PC-9 (cell line): ENCODE measurements at places on chromosomes 4 and X. TPM values are rescaled to one million over a fixed set of nuclear protein-coding genes. Genes with fewer than 3 reads are reported as not detected.

Gene CT45A1
- total RNA-seq: not detected in 2 replicates

GRCh38 chr4:145847764-145848163 lies 90.9 kb downstream of the ZNF827 start:
- no peak for DNase-seq

Gene HADH
- 36.8 and 45.0 TPM in 2 replicates for total RNA-seq

DNA sequence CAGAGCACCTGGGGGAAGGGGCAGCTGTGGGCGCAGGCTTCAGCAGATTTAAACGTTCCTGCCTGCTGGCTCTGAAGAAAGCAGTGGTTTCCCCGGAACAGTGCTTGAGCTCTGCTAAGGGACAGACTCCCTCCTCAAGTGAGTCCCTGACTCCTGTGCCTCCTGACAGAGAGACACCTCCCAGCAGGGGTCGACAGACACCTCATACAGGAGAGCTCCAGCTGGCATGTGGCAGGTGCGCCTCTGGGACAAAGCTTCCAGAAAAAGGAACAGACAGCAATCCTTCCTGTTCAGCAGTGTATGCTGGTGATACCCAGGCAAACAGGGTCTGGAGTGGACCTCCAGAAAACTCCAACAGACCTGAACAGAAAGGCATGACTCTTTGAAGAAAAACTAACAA lies 68.1 kb downstream of the ZC4H2 start:
- DNase-seq: no peak

Gene C4orf36
- 2.0 TPM in 1 of 2 replicates, not detected in the other for total RNA-seq

- DNase-seq: no peak
Measured at GRCh38 chr4:91914176-91914804, 389.5 kb upstream of the GRID2 start.

DNA sequence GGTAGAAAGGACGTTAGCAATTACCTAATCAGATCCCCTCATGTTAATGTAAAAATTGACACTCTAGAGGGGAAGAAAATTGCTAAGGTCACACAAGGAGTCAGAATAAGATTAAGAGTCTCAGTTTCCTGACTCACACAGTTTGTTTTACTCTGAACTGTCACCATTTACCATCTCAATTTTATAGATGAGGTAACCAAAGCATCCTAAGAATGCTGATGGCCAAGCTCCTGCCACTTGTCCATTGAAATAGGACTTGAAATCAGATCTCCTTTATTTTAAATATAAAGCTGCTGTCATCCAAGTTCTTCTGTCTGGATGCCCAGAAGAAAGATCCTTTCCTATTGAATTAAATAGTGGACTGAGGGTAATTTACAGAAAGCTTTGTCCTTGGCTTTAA lies 114.8 kb upstream of the VAMP7 start:
- no peak for DNase-seq

DNA sequence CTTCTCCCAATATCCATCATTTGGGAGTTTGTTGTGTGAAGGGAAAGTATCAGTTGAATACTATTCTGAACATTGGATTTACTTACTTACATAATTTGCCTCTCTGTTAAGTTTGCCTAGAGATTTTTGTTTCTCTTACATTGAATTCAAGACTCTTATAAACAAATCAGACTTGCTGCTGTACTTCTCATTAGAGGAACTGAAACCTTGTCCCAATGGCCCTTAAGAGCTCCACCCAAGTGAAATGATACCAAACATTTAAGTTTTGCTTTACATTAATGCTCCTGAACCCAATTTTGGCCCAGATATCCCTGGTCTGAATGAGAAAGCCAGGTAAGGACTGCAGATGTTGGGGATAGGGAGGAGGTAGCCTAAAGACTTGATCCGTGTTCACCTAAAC lies 32.0 kb downstream of the HAND2 start:
- DNase-seq: no peak

GRCh38 chr4:177041356-177041755 lies 248.6 kb upstream of the VEGFC start:
- DNase-seq: no peak

Gene NDP
- total RNA-seq: not detected in 2 replicates

DNA sequence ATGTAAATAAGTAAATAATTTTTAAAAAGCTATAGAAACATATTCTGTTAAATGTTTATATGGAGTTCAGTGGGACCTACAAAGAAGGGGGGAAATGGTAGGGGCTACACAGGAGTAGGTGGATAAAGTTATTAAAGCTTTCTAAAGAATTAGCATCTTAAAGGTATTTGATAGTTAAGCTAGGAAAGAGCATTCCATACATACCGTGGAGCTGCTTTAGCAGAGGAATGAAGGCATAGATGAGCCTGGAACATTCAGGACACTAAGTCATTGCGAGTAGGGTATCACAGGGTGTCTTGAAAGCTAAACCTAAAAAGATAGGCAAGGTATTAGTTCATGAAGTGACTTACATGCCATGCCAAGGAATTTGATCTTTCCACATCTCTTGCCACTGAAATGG lies 60.4 kb downstream of the SLC10A6 start:
- DNase-seq: no peak

DNA sequence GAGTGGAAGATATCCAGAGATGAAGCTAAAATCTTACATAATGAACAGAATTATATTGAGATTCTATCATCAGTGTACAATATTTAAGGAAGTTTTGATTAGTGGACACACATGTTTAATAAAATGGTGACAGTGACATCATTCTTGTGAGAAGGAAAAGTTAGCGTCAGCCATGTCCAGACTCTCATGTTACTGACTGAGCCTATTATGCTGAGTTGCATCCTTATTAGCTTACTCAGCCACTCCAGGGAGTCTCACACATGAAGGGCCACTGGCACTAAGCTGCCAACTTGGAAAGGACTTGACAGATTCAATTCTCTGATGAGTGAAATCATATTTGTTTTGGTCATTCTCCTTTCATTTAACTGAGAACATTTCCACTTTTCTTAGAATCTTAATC lies 170.6 kb downstream of the BANK1 start:
- no peak for DNase-seq

Gene F11
- not detected in 2 replicates for total RNA-seq

Gene DMRTC1
- not detected in 2 replicates for total RNA-seq

GRCh38 chr4:3375688-3376087 lies 66.1 kb upstream of the HGFAC start:
- DNase-seq: no peak

Gene F8A3
- total RNA-seq: 19.0 and 28.3 TPM in 2 replicates

Gene WNK3
- not detected in 2 replicates for total RNA-seq

DNA sequence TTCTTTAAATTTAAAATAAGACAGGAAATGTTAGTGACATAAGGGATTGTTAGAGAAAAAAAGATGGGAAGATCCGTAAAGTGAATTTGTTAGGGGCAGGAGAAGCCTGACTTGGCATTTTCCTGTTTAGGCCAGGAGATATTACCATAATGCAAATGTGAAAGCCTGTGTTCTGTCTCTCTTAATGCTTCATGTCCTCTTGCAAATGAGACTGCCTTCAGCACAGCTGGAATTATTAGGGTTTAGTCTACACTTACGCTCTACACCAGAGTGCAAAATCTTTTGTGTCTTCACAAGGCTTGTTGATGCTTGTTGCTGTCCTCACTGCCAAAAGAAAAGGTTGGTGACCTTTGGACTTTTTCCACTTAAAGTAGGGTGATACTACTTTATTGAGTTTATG lies 56.8 kb downstream of the JADE1 start:
- DNase-seq: no peak

- no peak for DNase-seq
Measured at GRCh38 chr4:46645126-46645525, 255.2 kb upstream of the GABRA2 start.

Gene COQ2
- 16.5 and 19.5 TPM in 2 replicates for total RNA-seq

Gene ADRA2C
- total RNA-seq: not detected in 2 replicates

Gene P2RY10
- not detected in 2 replicates for total RNA-seq
